Osteocyte (in vitro differentiated cells): ENCODE measurements at places on chromosomes 13 and 19. TPM values are rescaled to one million over a fixed set of nuclear protein-coding genes. Genes with fewer than 3 reads are reported as not detected.

DNA sequence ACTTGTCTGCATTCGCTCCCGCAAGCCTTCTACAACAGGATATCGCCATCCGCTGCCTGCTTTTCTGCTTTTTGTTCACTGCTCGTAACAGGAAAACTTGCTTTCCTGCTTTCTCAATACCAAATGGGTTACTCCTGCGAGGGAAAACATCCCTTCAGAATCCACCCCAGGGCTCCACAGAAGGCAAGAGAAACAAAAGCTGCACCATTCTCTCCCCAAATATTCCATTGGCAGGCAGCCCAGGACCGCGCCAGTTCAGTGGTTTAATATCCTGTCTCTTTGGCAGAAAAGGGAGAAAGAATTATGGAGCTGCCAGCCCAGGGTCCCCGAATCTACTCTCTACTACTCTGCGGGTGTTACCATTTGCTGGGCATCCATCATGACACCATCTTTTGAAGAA is 84.7 kb upstream of the DOCK9 start:
- no peak overlapping the region for H3K4me3 ChIP-seq
- peaks cover 21% of the 10 kb centered on the region for H3K4me1 ChIP-seq
- H3K36me3 ChIP-seq: no peaks in the 10 kb centered on the region
- no peaks in the 10 kb centered on the region for H3K27me3 ChIP-seq
- H3K27ac ChIP-seq: peak overlapping the region; percentile 74
- no peak for DNase-seq

DNA sequence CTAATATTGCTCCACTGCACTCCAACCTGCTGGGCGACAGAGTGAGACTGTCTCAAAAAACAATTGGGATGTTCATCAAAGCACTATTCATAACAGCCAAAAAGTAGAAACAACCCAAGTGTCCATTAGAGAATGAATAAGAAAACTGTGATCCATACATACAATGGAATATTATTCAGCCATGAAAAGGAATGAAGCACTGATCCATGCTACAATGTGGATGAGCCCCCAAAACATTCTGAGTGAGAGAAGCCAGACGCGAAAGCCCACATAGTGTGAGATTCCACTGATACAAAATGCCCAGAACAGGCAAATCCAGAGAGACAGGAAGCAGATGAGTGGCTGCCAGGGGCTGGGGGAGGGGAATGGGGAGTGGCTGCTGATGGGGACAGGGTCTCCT is 16.0 kb downstream of the KLF2 start:
- H3K36me3 ChIP-seq: no peaks in the 10 kb centered on the region
- DNase-seq: no peak
- H3K4me1 ChIP-seq: peaks cover 43% of the 10 kb centered on the region

Gene SCGB2B2
- 0.24 and 0.78 TPM in 2 replicates for total RNA-seq

DNA sequence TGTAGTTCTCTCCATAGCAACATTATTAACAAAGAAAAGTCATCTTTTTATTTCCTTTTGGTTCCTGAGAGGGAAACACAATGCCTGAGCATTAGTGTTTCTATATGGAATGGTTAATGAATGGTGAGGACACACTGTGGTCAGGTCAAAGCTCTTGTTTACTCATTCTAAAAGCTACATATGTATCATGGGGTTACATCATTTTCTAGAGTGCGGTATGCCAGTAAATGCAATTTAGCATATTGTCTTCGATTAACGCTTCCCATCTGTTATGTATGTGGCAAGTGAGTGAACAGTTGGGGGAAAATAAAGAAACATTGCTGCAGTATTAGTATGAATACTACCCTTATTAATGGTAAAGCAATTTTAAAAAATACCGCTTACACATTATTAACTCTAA is 1152.2 kb upstream of the SPRY2 start:
- H3K27me3 ChIP-seq: peaks cover 17% of the 10 kb centered on the region
- no peak for DNase-seq
- no peaks in the 10 kb centered on the region for H3K36me3 ChIP-seq
- no peaks in the 10 kb centered on the region for H3K4me1 ChIP-seq
- no peak overlapping the region for H3K4me3 ChIP-seq

- DNase-seq: no peak
- no peak overlapping the region for H3K4me3 ChIP-seq
- peaks cover 36% of the 10 kb centered on the region for H3K27me3 ChIP-seq
- no peaks in the 10 kb centered on the region for H3K36me3 ChIP-seq
- H3K27ac ChIP-seq: no peak overlapping the region
- H3K4me1 ChIP-seq: peaks cover 5% of the 10 kb centered on the region
Measured at GRCh38 chr13:76874479-76874878, 11.7 kb downstream of the KCTD12 start.

DNA sequence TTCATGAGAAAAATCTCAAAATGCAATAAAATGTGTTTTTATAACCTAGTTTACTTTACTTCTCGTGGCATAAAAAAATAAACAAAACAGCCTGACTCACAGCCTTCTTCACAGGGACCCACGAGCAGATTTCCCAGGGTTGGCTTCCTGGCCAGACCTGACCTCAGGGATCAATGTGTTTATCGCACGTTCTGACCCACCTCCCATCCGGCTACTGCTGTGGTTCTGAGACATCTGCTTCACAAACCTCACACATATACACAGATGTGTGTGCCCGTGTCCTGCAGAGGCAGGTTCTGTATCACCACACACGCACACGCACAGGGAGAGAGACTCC is 118.3 kb downstream of the COL4A2 start:
- DNase-seq: no peak
- no peaks in the 10 kb centered on the region for H3K27me3 ChIP-seq
- no peak overlapping the region for H3K4me3 ChIP-seq
- peaks cover 63% of the 10 kb centered on the region for H3K4me1 ChIP-seq
- peaks cover 63% of the 10 kb centered on the region for H3K36me3 ChIP-seq

Gene NKG7
- total RNA-seq: not detected in 2 replicates

DNA sequence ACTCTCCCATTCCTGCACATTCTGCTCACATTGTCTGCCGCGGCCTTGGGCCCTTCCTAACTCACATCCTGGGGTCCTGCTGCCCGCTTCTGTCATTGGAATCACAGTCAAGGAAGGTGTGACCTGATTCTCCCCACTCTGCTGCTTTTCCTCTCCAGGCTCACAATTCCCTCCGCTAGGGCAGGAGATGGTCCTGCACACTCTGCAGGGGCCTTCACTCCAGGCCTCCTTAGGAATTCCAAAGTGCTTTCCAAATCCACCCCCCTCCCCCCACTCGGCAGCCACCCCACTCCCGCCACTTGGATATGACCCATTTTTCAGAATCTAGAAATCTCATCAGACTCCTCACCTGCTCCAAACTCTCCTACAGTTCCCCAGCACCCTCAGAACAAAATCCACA is 3.1 kb upstream of the SLC5A5 start:
- no peak overlapping the region for H3K27ac ChIP-seq
- peaks cover 16% of the 10 kb centered on the region for H3K27me3 ChIP-seq
- peaks cover 5% of the 10 kb centered on the region for H3K36me3 ChIP-seq

- H3K27me3 ChIP-seq: no peaks in the 10 kb centered on the region
- no peaks in the 10 kb centered on the region for H3K4me1 ChIP-seq
- no peak overlapping the region for H3K27ac ChIP-seq
- no peak for DNase-seq
- no peak overlapping the region for H3K4me3 ChIP-seq
Measured at GRCh38 chr19:35403116-35403760, 32.4 kb downstream of the GPR42 start.
